T-helper 2 cell (primary cell): ENCODE measurements at places on chromosomes 7 and 10.

- no peak for DNase-seq
Measured at GRCh38 chr7:108094933-108095710, 35.0 kb downstream of the LAMB4 start.

DNA sequence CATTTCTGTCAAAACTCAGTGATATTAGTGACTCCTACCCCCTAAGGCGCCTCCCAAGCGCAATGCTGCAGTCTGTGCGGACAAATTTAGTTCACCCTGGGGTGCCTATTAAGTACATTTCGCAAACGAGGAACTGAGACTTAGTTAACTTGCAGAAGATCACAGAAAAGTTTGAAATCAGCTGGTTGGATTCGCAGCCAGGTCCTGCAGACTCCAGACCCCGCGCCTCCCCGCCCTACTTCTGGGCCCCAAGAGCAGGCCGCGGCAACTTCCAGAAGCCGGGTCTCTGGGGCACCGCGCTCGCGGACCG lies 588 bp downstream of the CYREN start:
- DNase-seq, result no peak

GRCh38 chr7:142720986-142721385 lies 28.3 kb upstream of the PRSS1 start:
- no peak for DNase-seq

DNA sequence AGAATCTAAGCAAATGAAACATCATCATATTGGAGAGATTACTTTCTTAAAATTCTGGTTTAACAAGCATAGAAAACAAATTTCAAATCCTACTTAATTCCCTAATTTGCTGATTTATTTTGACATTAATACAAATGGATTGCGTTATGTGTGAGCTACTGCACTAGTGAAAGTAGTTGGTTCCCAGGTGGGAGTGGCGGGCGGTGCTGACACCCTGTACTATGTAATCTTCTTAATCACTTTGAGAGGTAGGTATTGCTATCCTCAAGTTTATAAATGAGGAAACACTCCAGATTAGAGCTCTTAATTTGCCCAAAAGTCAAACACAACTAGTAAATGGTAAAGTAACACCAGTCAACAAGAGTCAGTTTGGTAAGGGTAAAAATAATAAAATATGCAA lies 131.1 kb downstream of the ELAPOR2 start:
- no peak for DNase-seq

GRCh38 chr10:132879408-132880127 lies 62.8 kb downstream of the CFAP46 start:
- DNase-seq, result no peak
